ENCODE measurements at places on chromosomes 13 and 19.
A peak's percentile ranks its signal among the peaks of the same experiment; 100 is the strongest.

GRCh38 chr13:91302111-91302510 is 45.4 kb upstream of the MIR17HG start:
- DNase-seq, result no peak

DNA sequence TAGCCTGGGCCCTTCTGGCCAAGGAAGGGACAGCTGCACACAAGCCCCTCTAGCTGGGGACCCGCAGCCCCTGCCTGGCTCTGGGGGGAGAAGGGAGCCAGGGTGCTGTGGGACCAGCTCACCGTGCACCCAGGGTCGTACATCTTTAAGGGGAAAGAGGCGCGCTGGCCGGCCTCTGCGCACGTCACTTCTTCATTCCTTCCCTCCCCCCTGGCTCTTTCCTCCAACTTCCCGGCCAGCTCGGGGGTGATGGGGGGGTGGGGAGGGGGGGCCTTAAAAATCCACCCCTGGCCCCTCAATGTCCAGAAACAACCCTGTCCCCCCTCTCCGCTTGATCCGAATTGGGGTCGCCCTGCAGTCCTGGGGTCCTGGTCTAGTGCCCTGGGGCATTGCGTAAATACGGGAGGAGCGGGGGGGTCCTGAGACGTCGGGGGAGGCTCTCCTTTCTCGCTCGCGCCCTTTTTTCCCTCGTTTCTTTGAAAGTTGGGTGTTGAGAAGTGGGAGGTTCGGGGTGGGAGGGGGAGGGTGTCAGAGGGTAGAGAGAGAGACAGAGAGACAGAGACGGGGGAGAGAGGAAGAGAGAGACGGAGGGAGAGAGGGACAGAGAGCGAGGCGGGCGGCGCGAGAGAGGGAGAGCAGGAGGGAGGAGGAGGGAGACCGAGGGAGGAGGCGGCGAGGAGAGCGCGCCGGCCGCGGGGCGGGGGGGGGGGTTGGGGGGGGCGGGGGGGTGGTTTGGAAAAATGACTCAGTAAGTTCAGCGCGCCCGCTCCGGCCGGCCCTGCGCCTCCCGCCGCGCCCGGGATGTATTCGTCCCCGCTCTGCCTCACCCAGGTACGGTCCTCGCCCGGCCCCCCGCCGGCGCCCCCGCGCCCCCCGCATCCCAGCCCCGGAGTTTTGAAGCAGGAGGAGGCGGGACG is at the start of gene NFIC:
NFIC (plus strand) TSS at position 748 of the 917 bp plus-strand sequence; CDS start at position 802, 54 bp downstream.
- peak; percentile 39 for DNase-seq

DNA sequence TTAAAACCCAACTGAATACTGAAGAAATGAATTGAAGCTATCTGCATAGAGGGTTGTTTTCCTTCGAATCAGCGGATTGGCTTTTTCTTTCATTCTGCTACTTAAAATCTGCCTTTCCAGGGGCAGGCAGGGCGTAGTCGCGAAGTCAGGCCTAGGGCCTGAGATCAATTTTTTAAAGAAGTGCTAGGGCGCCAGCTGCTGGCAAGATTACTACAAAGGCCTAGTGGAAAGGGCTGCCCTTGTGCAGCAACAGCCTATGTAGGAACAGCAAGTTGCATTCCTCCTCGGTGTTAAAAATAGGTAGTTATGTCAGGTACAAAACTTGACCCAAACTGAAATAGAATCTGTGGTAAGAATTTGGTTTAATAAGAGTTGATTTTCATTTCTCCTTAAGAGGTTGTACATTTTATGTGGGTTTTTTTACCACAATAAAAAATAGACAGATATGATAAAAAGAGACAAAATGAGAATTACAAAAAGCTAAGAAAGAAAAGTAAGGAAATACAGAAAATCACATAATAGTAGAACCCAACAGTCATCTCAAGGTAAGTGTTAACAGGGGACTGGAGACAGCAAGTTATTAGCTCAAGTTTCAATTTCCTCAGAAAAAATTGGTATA is 9.5 kb upstream of the URAD start:
- peak; percentile 5 for DNase-seq

GRCh38 chr19:13959141-13959961 is 7.0 kb downstream of the DCAF15 start:
- no peak for DNase-seq

DNA sequence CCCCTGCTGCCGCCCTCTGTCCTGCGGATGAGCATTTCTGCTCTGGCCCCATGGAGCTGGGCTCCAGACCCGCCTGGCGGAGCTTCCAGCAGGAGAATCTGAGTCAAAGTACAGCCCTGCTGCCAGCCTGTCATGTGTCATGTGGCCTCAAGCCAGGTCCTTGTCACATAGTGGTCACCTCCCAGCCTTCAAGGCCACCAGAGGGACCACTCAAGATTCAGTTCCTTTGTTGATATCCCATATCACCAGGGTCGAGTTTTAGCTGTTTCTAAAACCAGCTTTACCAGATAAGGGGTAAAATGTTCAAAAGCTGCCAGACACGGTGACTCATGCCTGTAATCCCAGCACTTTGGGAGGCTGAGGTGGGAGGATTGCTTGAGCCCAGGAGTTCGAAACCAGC is 13.4 kb downstream of the THOP1 start:
- no peak for DNase-seq

GRCh38 chr19:54207983-54208783 is 7.5 kb downstream of the RPS9 start:
- DNase-seq, result peak; percentile 38

Data from CD4-positive, alpha-beta T cell treated with Interleukin-2 at 100 ng/mL for 4 hours (primary cell).